Hair follicle dermal papilla cell (primary cell): ENCODE measurements at places on chromosomes 16 and 17. TPM values are rescaled to one million over a fixed set of nuclear protein-coding genes. Genes with fewer than 3 reads are reported as not detected.

The ZNF629 gene
- 20.9 and 22.2 TPM in 2 replicates for total RNA-seq

The TPSAB1 gene
- total RNA-seq: not detected in 2 replicates

The PERCC1 gene
- total RNA-seq: not detected in 2 replicates

The PRSS22 gene
- total RNA-seq: not detected in 2 replicates

The RHBDL1 gene
- total RNA-seq: 2.9 TPM in 2 replicates

The TMEM100 gene
- total RNA-seq: 1.3 and 2.3 TPM in 2 replicates

The TMC8 gene
- not detected in 2 replicates for total RNA-seq

The CCL4 gene
- 0.32 TPM in 1 of 2 replicates, not detected in the other for total RNA-seq
